NCI-H1930 (cell line): ENCODE measurements at places on chromosomes 2 and 18.

GRCh38 chr2:65727381-65727780 is 295.0 kb upstream of the SPRED2 start:
- no peak for DNase-seq

DNA sequence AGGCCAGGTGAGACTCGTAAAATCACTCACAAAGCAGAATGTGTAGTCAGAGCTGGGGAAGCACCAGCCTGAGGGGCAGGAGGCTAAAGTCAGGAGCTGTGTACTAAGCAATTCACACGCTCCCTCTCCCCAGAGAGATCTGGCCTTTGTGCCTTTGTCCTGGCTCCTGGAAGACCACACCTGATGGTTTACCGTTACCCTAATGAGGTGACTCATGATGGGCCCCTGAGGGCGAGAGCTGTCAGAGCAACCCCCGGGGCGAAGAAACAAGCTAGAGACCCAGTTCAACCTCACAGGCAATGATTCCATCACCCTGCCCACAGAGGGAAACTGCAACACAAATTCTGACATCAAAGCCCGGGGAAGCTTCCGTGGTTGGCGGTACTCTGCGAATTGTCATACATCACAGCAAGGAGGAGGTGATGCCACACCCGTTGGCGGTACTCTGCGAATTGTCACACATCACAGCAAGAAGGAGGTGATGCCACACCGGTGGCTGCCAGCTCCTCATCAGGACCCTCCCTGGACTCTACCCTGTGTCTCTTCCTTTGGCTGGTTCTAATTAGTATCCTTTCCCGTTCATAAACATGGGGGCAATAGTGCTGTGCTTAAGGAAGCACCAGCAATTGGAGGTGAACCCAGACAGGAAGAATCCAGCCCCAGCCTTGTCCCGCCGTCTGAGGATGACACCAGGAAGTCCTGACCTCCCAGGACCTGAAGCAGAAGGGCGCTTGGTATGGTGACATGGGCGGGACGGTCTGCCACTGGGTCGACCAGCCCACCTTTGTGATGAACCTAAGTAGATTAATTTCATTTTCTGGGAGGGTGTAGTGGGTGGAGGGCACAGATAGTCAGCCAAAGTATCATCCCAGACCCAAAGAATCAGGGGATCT is 30.5 kb downstream of the B3GNT7 start:
- peak; percentile 41 for DNase-seq

GRCh38 chr2:86833315-86833714 is 28.4 kb downstream of the CD8B start:
- no peak for DNase-seq

DNA sequence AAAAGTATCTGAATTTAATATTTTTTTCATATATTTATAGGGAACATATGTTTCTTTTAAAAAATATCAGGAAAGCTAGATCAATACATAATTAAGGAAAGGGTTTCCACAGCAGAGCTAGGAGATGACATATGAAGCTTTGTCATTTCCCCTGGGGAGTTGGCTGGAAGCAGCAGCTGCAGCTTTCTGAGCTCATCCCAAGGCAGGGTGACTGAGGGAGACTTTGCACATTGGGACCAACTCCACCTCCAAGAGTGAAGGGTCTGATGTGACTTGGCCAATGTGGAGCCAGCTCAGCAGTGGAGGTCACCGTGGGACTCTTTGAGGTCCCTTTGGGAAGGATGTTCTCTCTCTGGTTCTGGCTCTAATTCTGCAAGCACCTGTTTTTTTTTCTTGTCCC is 315.1 kb downstream of the RDH14 start:
- peak; percentile 3 for DNase-seq

DNA sequence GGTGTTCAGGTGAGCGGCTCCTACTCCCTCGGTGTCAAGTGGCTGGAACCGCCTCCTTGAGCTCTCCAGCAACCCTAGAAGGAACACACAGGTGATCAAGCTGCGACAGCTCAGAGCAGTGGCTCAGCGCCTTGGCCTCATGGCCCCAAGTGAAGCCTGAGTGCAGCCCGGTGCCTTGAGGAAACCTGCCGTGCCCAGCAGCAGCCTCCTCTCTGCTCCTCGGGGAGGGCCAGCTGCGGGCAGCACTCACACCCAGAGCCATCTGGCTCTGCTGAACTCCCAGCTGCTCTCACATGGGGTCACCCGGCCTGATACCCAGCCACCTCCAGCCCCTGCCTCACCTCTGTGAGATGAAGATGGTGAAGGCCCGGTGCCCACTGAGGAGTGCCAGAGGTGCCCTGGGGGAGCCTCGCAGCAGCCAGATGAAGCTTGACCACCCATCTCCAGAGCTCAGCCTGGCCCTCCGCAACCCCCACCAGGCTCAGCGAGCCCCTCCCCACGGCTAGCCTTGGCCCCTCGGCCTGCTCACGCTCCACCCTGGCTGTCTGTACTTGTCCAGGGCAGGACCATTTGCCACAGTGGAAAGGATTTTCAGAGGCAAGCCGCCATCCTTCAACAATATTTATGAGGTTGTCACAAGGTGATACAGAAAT is 70.6 kb upstream of the RAB6C start:
- no peak for DNase-seq

DNA sequence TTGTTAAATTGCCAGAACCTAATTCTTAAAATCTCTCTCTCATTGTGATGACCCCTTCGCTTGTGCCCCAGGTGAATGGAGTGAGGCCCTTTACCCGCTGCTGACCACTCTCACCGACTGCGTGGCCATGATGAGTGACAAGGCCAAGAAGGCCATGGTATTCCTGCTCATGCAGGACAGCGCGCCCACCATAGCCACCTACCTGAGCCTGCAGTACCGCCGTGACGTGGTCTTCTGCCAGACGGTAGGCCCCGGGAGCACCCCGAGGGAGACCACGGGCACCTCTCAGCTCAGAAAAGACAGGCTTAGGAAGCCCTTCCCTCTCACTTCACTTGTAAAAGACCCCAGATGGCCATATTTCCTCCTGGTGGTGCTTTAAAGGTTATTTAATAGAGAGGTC is 44.9 kb downstream of the COA5 start:
- no peak for DNase-seq

- no peak for DNase-seq
Measured at GRCh38 chr2:8168022-8168717, 513.7 kb upstream of the ID2 start.

GRCh38 chr18:48915626-48916425 is 34.9 kb downstream of the SMAD7 start:
- DNase-seq = no peak

GRCh38 chr2:128625421-128625820 is 306.8 kb upstream of the HS6ST1 start:
- DNase-seq = no peak

- DNase-seq = no peak
Measured at GRCh38 chr2:118774458-118775133, 72.9 kb downstream of the EN1 start.

DNA sequence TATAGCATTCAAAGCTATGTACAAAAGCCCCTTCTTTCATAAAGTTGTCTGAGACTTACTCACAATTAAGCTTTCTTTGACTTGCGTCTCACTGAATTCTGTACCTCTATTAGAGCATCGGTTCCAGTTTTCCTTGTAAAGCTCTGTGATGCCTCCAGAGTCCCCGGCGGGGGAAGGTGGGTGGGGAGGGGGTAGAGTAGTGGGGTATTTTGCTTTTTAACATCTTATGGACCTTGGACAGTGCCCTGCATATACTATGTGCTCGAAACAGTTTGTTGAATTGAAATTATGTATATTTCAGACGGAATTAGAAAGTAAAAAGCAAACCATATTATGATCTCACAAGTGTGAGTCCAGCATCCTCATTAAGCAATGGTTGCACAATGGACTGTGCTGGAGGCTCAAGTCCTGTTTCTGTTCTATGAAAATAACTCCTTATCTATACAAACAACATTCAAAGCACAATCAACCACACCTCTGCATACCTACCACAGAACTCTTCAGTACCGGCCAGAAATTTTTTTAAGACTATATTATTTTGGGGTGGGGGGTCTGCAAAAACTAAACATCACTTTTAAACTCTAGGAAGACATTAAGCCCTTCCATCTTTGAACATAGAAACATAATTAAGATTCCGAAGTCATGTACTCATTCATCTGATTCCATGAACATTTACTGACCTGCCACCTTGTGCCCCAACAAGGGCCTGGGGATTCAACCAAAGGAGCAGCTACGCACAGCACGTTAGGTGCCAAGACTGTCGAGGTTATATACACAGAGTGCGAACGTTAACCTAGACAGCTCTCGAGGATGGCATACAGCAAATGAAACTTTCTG is 908 bp downstream of the STAT1 start:
- no peak for DNase-seq

DNA sequence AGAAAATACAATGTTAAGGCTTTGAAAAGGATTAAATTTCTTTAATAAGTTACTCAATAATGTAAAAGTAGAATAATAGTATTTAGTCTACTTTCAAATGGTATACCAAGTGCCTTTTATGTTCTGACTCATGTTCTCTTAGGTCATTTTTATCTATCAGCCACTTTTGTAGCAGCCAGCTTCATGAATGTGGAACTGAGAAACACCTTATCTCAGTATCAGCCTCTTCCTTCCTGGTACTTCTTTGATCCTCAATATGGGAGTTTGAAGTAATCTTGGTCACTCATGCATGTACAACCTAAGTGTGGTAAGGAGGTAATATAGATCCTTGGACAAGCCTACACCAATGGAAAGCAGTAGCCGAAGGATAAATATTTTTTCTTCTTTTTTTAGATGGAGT is 180.4 kb upstream of the NRXN1 start:
- DNase-seq = no peak

- DNase-seq = no peak
Measured at GRCh38 chr2:234488913-234489451, 7.9 kb downstream of the ARL4C start.

- no peak for DNase-seq
Measured at GRCh38 chr2:195732574-195732973, 75.5 kb downstream of the SLC39A10 start.

GRCh38 chr18:13390196-13390595 is 171.6 kb downstream of the LDLRAD4 start:
- DNase-seq = no peak

GRCh38 chr2:236748385-236748784 is 178.8 kb downstream of the ACKR3 start:
- DNase-seq = no peak

- DNase-seq = no peak
Measured at GRCh38 chr2:41038408-41038807, 586.5 kb upstream of the SLC8A1 start.

GRCh38 chr2:37877457-37878315 is 47.4 kb upstream of the RMDN2 start:
- peak; percentile 61 for DNase-seq

- DNase-seq = no peak
Measured at GRCh38 chr18:48455555-48456478, 46.6 kb upstream of the ZBTB7C start.

DNA sequence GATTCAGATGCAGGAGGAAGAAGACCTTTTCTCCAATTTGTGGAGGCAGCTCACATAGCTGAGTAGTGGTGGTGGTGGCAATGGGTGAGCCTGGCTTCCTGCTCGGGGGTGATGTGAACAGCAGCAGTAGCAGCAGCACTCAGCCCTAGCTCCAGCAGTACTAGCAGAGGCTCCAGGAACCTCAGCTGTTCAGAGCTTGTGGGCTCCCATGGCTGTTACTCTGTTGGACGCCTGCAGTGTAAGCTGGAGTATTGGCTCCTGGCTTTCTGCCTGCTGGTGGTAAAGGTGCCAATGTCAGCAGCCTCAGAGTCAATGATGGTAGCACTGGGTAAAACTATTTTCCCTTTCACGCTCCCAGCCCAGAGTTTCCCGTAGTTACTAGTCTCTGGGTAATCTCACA is 3.1 kb upstream of the SEH1L start:
- no peak for DNase-seq

- DNase-seq = no peak
Measured at GRCh38 chr2:120609826-120610395, 125.8 kb upstream of the GLI2 start.

DNA sequence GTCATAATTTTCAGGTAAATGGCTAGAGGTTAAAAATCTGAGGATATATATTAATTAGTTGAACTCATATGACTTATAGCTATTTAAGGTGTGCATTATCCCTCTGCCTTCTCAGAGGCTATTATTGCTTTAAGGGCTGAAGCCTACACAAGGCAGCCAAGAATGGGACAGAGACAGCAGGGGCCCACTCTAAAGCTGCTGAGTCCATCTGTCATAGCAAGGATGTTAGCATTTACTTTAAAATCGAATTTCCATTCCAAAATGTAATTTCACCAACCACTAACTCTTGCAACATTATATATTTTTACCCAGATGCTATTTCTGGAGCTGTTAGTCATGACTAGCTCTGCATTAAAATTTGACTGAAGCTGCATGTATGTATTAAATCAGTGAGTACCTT is 236.3 kb upstream of the FSIP2 start:
- no peak for DNase-seq

DNA sequence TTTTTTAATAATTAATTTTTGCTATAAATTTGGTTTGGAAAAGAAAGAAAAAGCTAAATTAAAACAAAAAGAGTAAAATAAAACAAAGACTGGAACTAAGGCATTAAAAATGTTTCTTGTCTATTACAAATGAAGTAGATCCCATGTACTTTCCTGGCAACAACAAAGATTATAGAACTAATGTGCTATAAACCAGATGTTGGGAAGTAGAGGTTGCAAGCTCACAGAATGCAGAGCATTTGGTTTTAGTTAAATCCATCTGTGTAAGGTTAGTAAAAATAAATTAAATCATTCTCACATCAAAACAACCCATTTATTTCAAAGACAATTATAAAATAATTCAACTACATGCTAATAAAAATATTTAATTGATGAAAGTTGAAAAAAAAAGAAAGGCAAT is 157.2 kb upstream of the ZC3H15 start:
- no peak for DNase-seq

DNA sequence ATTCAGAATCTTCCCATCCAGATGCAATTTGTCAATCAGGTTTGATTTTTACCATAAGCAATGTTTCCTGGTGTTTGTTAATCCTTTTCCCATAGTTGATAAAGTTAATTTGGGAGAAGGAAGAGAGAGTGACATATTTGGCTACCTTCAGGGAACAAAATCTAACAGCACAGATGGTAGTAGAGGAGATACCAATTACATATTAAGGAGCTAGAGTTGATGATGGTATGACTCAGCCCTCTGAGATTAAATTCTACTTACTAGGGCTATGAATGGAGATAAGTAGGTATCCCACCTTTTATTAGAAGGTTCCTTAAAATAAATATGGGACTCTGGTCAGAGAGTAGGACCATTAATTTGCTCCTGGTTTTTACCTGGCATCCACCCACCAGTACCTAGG is 139.7 kb downstream of the EHBP1 start:
- no peak for DNase-seq

GRCh38 chr18:55419132-55419946 is 168.7 kb downstream of the TCF4 start:
- peak; percentile 58 for DNase-seq

GRCh38 chr2:170715932-170716777 is 1.0 kb downstream of the SP5 start:
- no peak for DNase-seq

GRCh38 chr2:143692967-143693366 is 563.7 kb downstream of the ARHGAP15 start:
- no peak for DNase-seq

DNA sequence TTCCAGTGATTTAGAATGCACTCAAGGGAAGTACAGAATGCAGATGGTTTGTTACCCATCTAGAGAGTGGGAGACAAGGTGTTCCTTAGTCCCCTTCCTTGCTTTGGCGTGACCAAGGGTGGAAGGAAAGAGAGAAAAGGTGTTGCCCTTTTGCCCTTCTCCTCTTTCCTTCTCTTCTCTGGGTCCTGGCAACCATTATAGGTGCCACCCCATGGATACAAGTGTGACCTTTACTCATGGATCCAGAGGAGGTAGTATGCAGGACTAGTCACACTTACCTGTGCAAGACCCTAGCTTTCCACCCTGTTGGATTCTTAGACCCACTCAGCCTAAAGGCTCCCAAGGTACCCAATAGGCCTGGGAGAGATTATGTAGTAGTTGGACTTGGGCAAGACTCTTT is 11.6 kb upstream of the RBFA start:
- DNase-seq = no peak
